ENCODE measurements at places on chromosomes 13 and 19.
A peak's percentile ranks its signal among the peaks of the same experiment; 100 is the strongest.

DNA sequence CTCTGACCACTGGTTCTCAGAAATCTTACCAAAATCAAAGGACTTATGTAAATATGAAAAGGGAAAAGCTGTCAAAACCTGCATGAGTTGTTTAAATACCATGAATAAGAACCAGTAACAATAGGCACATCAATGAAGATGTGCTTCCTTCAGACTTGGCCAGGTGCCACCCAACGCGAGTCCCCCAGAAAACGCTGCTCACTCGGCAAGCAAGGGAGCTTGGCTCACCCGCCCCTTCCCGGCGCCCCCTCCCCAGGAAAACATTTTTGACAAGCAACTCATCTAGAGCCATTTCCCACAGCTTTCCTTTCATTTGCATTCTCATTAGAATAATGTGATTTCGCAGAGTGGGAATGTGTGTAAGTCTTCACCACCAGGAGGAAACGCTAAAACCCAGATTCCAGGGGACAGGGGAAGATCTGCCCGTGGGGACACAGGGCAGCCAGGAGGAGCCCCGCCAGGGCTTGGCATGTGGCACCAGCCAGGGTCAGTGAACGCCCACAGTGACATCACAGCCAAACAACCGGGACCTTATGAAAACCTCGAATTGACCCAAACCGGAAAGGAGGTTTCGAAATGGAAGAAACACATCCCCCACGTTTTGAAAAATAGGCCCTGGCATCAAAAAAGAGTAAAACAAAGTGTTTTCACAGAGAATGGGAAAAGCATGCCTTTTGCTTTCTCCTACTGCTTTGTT is 366.2 kb upstream of the TSHZ3 start:
- no peak for DNase-seq

DNA sequence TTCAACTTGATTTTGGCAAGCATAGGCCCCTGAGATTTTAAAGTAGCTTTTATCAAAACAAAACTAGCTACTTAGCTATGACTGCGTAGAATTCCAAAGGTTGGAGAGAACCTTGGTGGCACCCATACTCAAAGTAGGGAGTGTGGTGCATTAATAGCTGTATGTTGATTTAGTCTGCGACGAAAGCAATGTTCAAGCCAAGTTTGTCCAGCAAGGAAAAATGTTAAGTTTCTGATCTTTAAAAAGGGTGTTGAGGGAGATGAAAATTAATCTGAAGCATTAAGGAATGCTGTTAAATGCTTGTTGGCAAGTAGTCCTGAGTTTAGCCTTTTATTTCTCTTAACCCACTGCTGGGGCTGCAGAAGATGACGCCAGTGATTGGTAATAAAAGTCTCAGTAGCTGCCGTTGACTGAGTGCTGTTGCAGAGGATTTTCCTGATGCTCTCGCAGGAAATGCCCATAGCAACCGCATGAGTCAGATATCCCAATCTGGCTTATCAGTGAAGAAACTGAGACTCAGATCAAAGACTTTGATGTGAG is 75.9 kb upstream of the RNF113B start:
- no peak for DNase-seq

GRCh38 chr13:20715330-20715712 is 11.8 kb downstream of the IL17D start:
- no peak for DNase-seq

DNA sequence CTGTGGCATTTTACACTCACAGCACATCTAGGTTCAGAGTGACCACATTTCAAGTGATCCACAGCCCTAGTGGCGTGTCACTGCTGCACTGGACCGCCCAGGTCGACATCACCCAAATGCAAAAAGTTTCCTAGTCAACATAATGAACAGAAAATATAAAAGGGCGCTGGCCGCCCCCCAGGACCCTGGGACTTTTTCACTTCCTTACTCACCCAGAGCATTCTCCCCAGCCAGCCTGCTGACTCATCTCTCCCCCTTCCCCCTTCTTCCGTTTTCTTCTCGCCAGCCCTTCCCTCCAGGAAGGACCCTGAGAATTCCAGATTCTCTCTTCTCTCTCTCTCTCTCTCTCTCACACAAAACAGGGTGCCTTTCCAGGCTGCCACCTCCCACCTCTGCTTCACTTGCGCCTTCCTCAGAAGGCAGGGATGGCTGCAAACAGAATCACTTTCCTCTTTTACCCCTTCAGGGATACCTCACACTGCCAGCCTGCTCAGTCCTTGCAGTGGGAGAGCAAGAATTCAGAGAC is 21.0 kb upstream of the GRWD1 start:
- DNase-seq, result no peak

GRCh38 chr13:29878101-29878500 is 27.7 kb upstream of the UBL3 start:
- DNase-seq, result no peak

GRCh38 chr13:110528371-110528770 is 33.2 kb downstream of the RAB20 start:
- DNase-seq, result no peak

GRCh38 chr13:97417698-97418097 is 16.3 kb upstream of the RAP2A start:
- DNase-seq, result no peak

DNA sequence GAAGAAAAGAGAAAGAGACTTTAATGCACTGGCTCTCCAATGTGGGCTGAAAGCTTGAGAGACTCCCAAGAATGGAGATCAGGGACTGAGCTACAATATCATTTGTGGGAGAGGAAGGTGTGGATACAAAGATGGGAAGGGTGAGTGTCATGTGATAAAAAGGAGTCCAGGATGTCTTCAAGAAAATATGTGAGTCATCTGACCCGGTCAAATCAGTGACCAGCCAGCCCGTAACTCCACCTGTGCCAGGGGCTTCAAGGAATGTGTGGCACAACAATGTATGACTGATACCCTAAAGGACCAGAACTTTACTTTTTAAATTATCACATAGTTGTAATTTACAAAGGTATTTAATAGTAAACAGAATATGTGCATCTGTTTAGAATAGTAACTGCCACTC is 97.2 kb downstream of the DOCK9 start:
- DNase-seq, result no peak

GRCh38 chr19:49214701-49215100 is 57.1 kb downstream of the TRPM4 start:
- DNase-seq, result no peak

DNA sequence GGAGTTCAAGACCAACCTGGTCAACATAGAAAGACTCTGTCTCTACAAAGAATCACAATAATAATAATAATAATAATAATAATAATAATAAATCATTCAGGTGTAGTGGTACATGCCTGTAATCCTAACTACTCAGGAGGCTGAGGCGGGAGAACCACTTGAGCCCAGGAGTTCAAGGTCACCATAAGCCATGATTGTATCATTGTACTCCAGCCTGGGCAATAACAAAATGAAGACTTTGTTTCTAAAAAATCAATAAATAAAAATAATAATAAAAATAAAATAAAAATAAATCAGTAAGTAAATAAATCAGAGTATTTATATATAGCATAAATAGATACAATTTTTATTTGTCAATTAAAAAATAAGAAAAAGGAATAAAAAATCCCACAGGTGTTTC is 1636.4 kb downstream of the SLITRK1 start:
- no peak for DNase-seq

DNA sequence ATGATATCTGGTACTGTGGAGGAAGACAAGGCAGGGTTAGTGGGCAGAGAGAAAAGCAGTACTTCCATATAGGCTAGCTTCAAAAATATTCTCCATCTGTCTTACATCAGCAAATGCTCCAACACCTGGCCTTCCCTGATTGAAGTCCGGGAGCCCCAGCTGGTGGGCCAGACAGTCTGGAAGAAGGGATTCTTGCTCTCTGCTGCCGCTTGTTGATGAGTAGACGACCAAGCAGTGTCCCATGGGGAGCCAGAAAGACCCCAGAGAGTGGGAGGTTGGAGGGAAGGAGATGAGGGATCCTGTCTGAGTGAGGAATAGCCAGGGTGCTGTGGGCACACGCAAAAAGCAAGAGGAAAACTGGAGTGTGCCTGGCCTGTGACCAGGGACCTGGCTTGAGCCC is 95.1 kb downstream of the ATP8A2 start:
- DNase-seq, result no peak

- DNase-seq, result no peak
Measured at GRCh38 chr13:71218960-71219359, 648.0 kb downstream of the DACH1 start.

DNA sequence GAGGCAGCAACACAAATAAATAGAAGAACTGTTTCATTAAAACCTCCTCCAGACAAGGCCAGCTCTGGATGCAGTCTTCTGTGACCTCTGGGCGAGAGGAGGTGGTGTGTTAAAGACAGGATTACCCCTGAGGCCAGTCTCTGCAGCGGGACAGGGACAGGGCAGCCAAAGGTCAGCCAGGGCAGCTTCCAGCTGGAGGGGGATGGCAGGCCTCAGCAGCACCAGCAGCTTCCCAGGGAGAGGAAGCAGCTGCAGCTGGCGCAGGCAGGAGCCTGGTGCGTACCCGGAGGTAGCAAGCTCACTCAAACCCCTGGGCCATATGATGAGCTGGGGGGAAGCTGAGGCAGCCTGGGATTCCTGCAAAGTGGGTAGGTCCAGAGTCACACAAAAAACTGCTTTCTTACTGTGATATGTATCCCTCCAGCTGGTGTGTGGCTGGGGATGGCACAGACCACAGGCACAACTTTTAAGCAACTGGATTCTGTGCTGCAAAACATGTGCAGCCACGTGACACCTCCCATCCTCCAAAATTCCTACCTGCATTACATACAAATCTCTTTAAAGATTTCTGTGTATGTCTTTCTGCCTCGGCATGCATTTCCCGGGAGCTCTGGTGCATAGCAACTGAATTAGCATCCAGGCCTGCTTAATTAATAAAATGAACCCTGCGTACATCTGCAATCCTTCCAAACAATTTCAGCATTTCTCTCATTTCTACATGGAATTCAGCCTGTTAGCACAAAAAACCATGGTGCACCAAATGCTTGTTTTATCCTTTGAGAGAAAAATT is 238.3 kb upstream of the MAB21L1 start:
- no peak for DNase-seq

- no peak for DNase-seq
Measured at GRCh38 chr19:39843919-39844793, 2.0 kb downstream of the FBL start.

GRCh38 chr13:100075700-100076587 is 12.9 kb upstream of the PCCA start:
- no peak for DNase-seq

DNA sequence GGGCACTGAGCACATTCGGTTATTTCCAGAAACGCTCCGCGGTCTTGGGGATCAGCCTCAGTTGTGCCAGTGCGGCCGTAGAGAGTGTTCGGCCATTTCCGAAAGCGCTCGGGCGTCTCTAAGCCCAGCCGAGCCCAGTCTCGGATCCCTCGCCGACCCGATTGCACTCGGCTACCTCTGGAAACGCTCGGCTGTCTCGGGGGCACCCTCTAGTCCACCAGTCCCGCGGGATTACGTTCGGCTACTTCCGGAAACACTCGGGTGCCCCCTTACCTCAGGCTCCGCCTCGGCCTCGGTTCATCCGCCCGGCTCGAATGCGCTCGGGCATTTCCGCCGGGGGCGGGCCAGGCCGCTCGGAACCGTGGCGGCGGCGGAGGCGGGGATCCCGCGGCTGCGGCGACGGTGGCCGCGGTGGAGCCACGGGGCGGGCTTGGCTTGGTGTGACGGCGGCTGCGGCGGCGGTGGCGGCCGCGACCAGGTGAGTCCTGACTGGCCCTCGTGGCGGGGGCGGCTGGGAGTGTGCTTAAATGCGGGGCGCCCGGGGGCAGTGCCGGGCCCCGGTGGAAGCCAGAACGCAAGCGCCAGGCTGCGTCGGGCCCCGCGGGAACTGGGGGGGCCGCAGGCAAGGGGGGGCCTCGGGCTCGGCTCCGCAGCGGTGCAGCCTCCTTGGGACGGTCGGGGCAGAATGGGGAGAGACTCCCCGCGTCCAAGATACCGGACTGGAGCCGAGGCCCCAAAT is at the start of gene PIK3R2:
PIK3R2 (plus strand) TSS at position 347 of the 739 bp plus-strand sequence. CDS start 2,717 bp downstream, outside the sequence.
- peak; percentile 100 for DNase-seq

- DNase-seq, result no peak
Measured at GRCh38 chr19:50003254-50003788, 21.9 kb downstream of the VRK3 start.

DNA sequence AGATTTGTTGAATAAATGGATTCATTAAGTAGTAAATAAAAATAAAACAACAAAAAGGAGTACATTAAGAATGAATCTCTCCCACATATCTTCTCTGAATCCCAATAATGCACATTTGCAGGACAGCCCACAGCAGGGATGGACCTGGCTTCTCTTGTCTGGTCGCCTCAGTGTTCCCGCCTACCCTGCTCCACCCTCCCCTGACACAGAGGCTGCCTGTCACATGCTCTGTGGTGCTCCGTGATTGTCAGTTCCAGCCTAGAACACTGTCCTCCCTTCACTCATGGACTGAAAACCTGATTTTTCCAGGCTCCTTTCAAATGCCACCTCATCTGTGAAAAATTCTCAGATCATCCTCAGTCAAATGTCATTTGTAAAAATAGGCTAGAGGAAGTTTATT is 94.5 kb upstream of the GPR12 start:
- no peak for DNase-seq

DNA sequence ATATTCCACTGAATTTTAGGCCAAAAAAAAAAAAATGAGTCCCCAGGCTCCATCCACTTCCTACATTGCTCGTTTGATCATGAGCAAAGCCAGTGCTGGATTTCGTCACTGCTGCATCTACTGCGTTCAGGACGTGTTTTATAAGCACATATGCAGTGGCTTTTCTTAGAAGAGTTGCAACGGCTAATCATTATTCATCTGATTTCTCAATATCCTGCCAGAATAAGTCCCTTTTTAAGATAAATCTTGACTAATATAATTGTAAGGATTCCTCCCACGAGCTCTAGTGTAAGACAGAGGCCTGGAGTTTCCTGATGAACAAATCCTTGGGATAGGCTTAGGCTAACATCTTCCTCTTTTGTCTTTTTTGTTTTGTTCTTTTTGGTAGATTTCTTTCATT is 19.5 kb downstream of the FAM124A start:
- no peak for DNase-seq

- DNase-seq, result no peak
Measured at GRCh38 chr19:28319227-28319626, 893.7 kb downstream of the UQCRFS1 start.

GRCh38 chr13:36839981-36840380 is 21.0 kb downstream of the RFXAP start:
- no peak for DNase-seq

GRCh38 chr19:10286803-10287737 is at the start of gene ICAM4:
ICAM4 (plus strand) TSS chr19:10286955; CDS start chr19:10287013, 58 bp downstream.
- DNase-seq, result peak; percentile 40
